ENCODE measurements at places on chromosomes 12 and 14. TPM values are rescaled to one million over a fixed set of nuclear protein-coding genes. Genes with fewer than 3 reads are reported as not detected.

GRCh38 chr14:99803106-99803775, 10.0 kb downstream of the EML1 start:
- no peak for DNase-seq

DNA sequence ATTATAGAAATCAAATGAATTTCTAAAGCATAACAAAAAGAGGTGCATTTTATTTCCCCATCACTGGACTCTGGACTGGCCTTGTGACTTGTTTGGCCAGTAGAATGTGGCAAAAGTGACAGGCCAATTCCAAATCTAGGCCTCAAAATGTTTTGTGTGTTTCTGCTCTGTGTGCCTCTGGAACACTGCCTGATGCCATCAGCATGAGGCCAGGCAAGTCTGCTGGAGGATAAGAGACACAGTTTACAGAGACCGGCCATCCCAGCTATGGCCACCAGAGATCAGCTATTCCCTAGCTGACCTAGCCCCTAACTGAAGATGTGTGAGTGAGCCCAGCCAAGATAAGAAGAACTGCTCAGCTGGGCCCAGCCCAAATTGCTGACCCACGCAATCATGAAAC, 32.9 kb downstream of the ASCL1 start:
- DNase-seq = no peak

DNA sequence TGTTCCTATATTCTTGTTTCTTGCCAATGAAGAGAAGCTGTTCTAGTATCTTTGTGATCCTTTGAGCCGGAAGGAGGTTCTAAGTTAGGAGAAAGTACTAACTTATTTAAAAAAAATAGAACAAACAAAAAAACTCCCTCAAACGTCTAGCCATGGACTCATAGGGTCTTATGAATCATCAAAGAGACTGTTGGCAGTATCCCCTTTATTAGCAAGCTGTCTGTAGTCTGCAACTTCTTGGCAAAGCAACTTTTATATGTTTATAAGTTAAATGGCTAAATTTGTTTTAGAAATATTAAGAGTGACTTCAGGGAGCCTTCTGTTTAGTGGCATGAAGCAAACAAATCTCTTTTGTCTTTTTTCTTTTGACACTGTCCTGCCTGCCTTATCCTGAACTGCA, 291.9 kb downstream of the FUT8 start:
- no peak for DNase-seq

MORN3 gene
- total RNA-seq = 1.8 TPM

KIF26A gene
- 0.15 TPM for total RNA-seq

DNA sequence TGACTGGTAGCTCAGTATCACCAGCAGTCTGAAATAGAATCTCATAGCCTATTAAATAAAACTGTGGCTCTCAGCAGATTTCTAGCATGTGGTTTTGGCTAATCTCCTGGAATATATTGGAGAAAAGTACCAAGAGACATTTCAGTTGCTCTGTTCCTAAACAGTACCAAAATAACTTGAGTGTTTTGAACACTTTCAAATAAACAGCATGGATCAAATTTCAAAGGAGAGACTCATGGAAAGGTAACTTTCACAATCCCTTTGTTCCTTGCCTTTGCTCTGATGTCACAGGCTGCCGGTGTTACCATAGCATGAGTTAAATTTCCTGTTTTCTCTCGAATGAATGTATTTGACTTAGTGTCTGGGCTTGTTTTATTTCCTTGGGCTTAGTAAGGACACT, 3.4 kb downstream of the ARG2 start:
- DNase-seq = no peak

DNA sequence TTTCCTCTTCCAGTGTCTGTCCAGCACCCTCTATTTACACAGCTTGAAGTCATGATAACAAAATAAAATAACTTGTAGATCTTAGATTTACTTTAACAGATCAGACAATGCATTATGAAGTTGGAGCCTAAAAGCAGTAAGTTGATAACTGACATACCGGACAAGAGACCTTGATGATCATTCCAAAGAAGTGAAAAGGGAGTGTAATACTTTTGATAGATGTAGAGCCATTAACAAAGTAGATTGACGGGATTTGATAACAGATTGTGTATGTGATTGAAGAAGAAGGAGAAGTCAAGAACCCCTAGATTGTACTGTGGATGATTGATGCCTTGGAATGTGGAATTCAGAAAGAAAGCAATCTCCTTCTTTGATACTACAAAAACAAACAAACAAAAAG, 403.8 kb upstream of the MGAT4C start:
- DNase-seq = no peak

KCNJ8 gene
- total RNA-seq = not detected

DNA sequence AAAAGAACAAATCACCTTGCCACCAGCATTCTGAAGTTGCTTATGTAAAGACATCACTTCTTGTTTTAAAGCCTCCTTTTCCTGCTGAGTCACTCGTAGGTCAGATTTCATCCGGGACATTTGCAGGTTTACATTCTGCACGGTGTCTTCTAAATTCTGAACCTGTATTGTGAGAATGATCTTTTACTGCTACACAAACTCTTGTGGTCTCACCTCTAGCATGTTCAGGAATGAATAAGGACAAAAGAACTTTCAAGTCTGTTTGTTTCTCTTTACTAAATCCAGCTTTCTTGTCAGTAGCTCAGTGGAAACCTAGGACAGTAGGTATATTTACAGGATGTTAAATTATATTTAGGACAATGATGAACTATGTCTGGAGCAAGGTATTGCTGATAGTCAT, 73.5 kb upstream of the SAV1 start:
- DNase-seq = no peak
